Fibroblast of mammary gland (primary cell): ENCODE measurements at places on chromosomes 4 and X.

DNA sequence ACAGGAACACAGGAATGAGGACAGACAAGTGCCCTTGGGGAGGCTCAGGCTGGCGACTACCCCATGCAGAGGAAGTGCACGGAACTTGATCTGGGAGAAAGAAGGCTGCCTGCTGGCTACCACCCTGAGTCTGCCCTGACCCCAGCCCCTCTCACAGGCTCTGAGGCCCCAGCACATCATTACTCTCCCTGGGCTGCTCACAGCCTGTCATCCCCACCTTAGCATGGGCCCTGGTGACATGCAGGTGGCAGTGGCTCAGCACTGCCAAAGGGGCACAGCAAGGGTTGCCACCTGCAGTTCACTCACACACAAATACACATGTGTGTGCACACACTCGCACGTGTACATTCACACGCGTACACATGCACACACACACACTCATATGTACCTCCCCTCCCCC, 26.1 kb upstream of the MAMLD1 start:
- no peak for DNase-seq

DNA sequence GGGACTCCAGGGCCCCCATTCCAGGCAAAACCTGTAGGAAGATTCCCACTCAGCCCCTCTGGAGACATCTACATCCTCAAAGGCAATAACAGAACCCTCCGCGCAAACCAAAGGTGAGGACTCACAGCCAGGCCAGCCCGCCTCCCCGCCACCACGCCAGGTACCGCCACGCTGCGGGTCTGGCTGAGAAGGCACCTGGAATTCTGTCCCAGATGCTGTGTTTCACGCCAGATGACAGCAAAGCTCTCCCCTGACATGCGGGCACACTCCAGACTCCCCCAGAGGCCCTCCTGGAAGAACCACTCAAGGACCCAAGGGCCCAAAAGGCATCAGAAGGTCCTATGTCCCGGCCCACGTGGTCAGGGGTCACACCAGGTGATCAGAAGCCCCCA, 59.6 kb downstream of the FAM53A start:
- DNase-seq: no peak

- DNase-seq: no peak
Observed at GRCh38 chrX:80316526-80316925, 103.7 kb upstream of the TENT5D start.

GRCh38 chrX:130339408-130340222, at the start of gene SLC25A14:
SLC25A14 (plus strand) TSS chrX:130339919; CDS start chrX:130340279, 360 bp downstream.
- DNase-seq: peak; percentile 65

- DNase-seq: no peak
Observed at GRCh38 chrX:2583194-2584162, 82.7 kb upstream of the DHRSX start.
